ENCODE measurements at places on chromosomes 13 and 19.

DNA sequence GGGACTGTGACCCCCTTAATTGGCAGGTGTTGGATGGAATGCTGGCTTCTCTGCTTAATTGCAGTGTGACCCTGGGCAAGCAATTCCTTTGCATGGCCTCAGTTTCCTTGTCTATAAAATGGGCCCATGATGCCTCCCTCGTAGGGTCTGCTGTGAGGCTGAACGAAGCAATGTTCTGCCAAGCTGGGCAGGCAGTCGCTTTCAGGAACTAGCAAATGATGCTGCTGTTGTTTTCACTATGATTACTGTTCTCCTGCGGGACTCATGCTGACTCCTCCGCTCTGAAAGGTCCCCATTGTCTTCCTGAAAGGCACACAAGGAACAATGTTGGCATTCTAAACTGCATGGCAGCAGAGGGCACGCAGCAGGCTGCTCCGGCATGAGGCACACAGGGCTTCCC lies 6.8 kb downstream of the BICRA start:
- no peak for DNase-seq

DNA sequence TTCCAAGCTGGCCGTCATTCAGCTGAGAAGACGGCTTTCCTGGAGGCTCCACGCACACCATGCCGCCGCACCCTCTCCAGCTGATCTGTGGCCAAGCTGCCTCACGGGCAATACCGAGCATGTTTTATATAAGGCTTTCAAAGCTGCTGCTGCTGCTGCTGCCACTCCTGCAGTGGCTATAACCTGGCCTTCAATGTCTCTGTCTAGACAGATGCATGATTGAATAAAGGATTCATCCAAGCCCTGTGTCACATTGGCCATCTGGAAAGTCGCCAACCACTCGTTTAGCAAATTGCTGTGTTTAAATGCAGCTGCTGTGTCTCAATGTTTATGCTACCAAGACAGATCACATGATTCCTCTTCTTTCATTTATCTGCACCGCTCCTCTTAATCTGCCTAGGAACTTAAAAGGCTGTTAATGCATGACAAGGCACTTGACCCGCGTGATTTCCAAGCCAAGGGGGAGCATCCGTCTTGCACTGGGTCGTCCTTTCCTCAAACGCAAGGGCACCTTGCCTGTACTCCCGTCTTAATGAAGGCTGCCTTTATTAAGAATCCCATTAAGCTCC lies 114.3 kb downstream of the TEX26 start:
- peak; percentile 46 for DNase-seq

DNA sequence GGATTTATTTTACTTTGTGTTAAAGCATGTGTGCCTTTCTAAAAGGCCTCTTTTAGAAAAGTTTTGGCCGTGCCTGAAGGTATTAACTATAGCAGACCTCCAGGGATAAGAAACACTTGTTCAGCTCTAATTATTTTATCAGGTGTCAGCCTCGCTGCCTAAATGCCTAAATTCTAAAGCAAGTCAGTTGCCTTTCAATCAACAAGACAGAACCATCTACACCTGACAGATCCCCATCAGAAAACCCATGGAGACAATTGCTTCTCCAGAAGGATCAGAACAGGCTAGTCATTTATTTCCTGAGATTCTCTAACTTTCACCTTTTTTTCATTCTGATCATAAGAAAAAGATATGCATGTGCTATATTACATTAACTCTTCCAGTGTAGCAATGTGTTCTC lies 171.4 kb upstream of the GPC6 start:
- DNase-seq, result no peak

GRCh38 chr19:39483141-39483540 lies 2.5 kb downstream of the TIMM50 start:
- no peak for DNase-seq

DNA sequence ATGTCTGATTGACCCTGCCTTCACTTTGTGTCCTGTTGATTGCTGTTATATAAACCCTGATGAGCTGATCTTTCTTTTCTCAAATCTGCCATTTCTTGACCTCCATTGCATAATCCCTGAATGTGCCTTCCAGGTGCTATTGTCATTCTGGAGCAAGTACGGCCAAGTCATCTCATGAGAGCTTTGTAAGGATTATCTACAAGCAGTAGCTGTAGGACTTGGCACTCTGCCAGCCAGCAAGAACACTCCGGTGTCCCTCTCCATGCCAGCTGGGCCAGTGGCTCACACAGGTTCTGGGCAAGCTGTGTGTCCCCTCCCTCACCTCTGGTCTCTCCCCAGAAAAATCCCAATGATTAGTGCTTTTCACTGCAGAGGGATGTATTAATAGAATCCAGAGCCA lies 348.1 kb downstream of the FOXO1 start:
- DNase-seq, result no peak

GRCh38 chr13:42706286-42706685 lies 75.1 kb upstream of the FAM216B start:
- no peak for DNase-seq

GRCh38 chr13:26923824-26924605 lies 163.4 kb upstream of the GPR12 start:
- peak; percentile 59 for DNase-seq

GRCh38 chr19:1503089-1503924 lies 9.5 kb downstream of the ADAMTSL5 start:
- peak; percentile 28 for DNase-seq

GRCh38 chr13:102556806-102557205 lies 40.0 kb upstream of the TPP2 start:
- no peak for DNase-seq

GRCh38 chr13:44426461-44426860 lies 52.8 kb downstream of the SERP2 start:
- no peak for DNase-seq

GRCh38 chr13:111908361-111908760 lies 158.6 kb upstream of the SOX1 start:
- DNase-seq, result no peak

GRCh38 chr13:20127562-20128458 lies 33.0 kb downstream of the GJA3 start:
- peak; percentile 45 for DNase-seq

DNA sequence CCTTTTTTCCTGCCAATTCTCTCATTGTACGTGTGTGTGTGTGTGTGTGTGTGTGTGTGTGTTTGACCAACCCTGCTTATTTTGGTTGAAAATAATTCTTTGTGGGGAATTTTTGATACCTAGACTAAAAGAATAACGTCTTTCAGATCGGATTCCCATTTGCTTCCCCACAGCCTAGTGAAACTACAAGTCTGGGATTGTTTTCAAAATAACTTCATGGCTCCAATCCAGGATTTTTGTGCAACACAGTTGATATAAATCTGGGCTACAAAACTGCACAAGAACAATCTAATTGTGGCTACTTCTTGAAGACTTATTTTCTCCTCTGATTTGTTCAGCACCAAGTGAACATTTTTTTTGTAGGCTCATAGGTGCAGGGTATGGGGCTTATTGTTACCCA lies 332.8 kb upstream of the MIR17HG start:
- DNase-seq, result no peak

DNA sequence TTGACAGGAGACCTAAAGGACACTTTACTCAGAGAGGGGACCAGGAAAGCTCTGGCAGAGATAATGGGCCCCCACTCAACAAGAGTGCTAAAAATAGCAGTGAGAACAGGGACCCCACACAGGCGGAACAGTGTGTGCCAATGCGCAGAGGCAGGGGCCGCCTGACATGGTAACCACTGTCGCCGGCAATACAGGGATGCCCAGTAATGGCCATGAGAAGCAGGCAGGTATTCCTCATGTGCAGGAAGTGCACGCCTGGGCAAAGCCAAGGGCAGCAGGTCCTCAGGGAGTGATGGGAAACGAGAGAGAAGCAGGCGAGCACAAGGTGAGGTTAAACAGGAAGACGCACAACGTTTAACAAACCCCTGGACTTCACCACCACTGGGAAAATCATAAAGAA lies 757.1 kb downstream of the LIG4 start:
- DNase-seq, result no peak

GRCh38 chr13:98752467-98753290 lies at the start of gene SLC15A1:
Gene SLC15A1, minus strand, starts transcription at chr13:98752672. Its CDS starts 74 bp downstream, at chr13:98752598.
- DNase-seq, result no peak

DNA sequence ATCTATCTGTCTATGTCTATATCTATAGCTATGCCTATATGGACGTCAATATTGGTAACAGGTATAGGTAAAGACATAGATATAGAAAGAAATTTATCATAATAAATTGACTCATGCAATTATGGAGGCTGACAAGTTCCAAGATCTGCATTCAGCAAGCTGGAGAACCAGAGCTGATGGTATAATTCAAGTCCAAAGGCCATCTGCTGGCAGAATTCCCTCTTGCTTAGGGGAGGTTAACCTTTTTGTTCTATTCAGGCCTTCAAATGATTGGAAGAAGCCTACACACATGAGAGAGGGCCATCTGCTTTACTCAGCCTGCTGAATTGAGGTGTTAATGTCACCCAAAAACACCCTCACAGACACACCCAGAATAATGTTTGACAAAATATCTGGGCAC lies 10.8 kb downstream of the RASL11A start:
- no peak for DNase-seq

DNA sequence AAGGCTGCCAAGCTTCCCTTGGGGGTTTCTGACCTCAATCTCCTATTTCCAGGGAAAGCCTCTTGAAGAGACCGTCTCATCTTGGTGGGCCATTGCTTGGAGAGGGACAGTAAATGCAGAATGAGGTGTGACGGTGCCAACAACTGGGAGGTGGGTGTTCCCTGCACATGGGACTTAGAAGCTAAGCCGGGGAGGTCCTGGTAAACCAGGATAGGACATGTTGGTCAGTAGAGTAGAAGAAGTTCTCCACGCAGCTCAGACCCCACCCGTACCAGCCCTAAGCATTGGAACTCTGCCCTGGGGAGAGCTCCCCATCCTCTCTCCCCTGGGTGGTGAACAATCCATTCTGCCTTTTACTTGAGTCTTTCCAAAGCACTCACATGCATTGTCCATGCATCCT lies 92.0 kb downstream of the SOX1 start:
- no peak for DNase-seq

DNA sequence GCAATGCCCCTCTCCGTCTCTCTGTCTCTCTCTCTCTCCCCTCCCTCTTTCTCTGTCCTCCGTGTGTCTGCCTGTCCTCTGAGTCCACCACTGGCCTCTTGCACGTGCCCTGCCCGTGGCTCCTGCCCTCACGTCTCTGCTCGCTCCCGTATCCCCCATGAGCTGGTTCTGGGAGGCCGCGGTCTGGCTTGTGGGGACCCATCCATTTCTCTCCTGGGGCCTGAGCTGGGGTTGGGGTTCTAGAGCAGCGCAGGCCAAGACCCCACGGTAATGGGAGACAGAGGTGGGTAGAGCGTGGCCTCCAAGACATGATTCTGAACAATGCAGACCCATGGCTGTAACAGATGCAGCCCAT lies 19.0 kb downstream of the C2CD4C start:
- no peak for DNase-seq

- no peak for DNase-seq
Measured at GRCh38 chr19:35353635-35354034, 4.6 kb upstream of the FFAR3 start.

DNA sequence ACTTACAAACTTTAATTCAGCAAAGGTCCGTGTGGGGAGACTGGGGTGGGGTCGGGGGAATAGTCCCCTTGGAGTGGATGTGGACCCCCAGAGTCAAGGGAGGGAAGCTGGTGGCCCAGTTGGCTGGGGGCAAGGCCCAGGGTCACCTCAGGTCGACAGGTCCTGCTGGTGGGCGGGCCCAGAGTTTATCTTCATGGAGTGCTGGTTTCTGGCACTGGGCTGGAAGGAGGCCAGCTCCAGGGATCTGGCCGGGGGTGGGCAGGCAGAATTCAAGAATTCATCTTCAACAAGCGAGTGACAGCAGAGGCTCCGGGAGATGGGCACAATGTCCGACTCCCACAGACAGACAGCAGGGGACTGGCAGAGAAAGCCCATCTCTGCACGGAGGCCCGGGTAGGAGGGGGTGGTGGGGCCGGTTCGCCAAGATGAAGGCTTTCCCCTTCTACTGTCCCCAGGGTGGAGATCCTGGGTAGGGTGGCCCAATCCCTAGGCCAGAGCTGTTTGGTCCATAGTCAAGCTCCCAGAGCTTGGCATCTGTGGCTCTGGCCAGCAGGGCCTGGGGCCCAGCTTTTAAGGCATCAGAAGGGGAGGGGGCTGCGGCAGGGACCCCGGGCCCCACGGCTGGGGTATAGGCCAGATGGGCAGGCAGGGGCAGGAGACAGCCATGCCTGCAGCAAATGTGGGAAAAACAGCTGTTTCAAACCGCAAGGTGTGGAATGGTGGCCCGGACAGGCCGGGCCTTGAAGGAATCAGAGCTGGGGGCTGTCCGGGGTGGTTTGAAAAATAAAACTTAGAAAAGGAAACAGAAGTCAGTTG lies 622 bp upstream of the FDX2 start:
- DNase-seq, result no peak

DNA sequence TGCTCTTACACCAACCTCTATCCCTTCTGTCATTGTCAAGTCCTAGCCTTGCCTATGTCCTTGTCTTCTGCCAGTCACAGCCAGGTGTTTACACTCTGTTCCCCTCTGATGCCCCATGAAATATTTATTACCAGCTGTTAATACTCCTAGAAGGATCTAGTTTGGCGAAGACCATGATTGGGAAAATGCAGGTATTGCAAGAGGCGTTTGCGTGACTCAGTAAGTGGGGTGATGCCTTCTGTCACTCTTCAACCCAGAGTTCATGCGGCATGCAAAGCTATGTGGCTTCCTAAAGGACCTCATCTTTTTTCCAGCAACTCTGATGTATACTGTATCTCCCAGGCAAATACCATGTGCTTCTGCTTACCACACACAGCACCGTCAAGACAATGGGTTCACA lies 81.8 kb upstream of the GJB6 start:
- no peak for DNase-seq

DNA sequence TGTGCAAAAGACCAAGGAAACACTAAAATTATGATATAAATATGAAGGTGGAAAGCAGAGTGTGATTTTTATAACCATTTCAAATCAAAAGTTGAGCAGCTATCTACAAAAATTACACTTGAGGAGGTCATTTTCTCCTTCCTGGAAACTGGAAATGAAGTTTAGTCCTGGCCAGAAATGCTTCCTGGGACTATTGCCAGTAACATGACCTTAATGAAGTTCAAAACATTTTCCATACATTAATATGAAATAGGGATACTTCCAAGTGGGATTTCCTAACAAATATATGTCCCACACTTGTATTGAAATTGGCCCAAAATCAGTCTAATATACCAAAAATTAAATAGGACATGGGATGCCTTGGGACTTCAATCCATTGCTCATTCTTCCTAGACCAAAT lies 1556.8 kb upstream of the MIR17HG start:
- no peak for DNase-seq

- peak; percentile 14 for DNase-seq
Measured at GRCh38 chr13:90362707-90363106, 984.8 kb upstream of the MIR17HG start.

- peak; percentile 73 for DNase-seq
Measured at GRCh38 chr19:11560404-11561051, 1.5 kb upstream of the ELOF1 start.

DNA sequence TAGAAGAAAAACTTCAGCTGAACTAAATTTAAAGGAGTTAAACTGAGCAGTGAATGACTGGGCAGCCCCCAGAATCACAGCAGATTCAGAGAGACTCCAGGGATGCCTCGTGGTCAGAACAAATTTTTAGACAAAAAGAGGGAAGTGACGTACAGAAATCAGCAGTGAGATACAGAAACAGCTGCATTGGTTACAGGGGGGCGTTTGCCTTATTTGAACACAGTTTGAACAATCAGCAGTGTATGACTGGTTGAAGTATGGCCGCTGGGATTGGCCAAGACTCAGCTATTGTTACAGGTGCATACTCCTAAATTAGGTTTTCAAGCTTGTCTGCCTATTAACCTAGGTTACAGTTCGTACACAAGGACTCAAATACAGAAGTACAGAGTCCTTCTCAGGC lies 2.2 kb upstream of the SPRYD7 start:
- DNase-seq, result no peak

GRCh38 chr13:78958006-78958405 lies 299.1 kb upstream of the OBI1 start:
- DNase-seq, result no peak
